ENCODE measurements at places on chromosomes 16 and 17. TPM values are rescaled to one million over a fixed set of nuclear protein-coding genes. Genes with fewer than 3 reads are reported as not detected.

CD300LB gene
- 0.19 TPM for total RNA-seq

LHX1 gene
- total RNA-seq, result not detected

PDIA2 gene
- 1.6 TPM for total RNA-seq

KRTAP4-5 gene
- not detected for total RNA-seq

SMTNL2 gene
- total RNA-seq, result 48.6 TPM

ERN2 gene
- total RNA-seq, result not detected

DNAH17 gene
- total RNA-seq, result not detected

KRTAP3-1 gene
- total RNA-seq, result not detected

STX1B gene
- 0.41 TPM for total RNA-seq

HBA2 gene
- total RNA-seq, result 86.1 TPM

RHOT2 gene
- 86.0 TPM for total RNA-seq

MYCBPAP gene
- total RNA-seq, result 0.81 TPM

CDH8 gene
- not detected for total RNA-seq

C1QTNF8 gene
- 0.19 TPM for total RNA-seq

RNF167 gene
- total RNA-seq, result 91.8 TPM

KRTAP1-5 gene
- not detected for total RNA-seq

MFAP4 gene
- 53.5 TPM for total RNA-seq

CES5A gene
- total RNA-seq, result 0.51 TPM

CTRB1 gene
- total RNA-seq, result not detected

ZFP3 gene
- total RNA-seq, result 9.6 TPM

LITAFD gene
- total RNA-seq, result not detected

RPA1 gene
- 56.3 TPM for total RNA-seq

HSDL1 gene
- total RNA-seq, result 24.1 TPM

XYLT1 gene
- 1.8 TPM for total RNA-seq

SLC9A5 gene
- 0.84 TPM for total RNA-seq

RDM1 gene
- total RNA-seq, result not detected

KRT27 gene
- not detected for total RNA-seq

MYH8 gene
- not detected for total RNA-seq

LLGL1 gene
- total RNA-seq, result 8.4 TPM

TM4SF5 gene
- total RNA-seq, result not detected

PRDM7 gene
- total RNA-seq, result not detected

CACNG4 gene
- total RNA-seq, result not detected

OR3A3 gene
- total RNA-seq, result not detected
